Fibroblast of skin of right biceps (primary cell): ENCODE measurements at places on chromosomes 5 and 9.

GRCh38 chr5:157596487-157596886 is 20.9 kb upstream of the ADAM19 start:
- no peak for DNase-seq

- DNase-seq = peak; percentile 82
These were observed 113.4 kb downstream of the PAPPA start for GRCh38 chr9:116267021-116267420.

DNA sequence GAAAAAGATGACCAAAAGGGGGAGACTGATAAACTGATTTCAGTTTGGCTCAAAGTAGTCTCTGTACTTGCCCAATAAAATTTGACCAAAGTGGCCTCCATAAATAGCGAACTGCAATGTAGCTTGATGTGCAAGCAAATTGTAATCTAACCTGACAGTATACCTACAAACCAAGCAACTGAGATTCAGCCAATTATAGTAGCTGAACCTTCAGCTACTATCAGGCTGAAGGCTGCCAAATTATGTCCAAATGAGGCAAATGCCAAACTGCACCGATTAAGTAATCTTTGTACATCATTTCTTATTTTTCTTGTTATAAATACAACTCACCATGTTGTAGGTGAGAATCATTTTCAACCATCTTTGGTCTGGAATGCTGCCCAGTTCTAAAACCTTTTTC is 390.6 kb downstream of the CDH9 start:
- DNase-seq = no peak

DNA sequence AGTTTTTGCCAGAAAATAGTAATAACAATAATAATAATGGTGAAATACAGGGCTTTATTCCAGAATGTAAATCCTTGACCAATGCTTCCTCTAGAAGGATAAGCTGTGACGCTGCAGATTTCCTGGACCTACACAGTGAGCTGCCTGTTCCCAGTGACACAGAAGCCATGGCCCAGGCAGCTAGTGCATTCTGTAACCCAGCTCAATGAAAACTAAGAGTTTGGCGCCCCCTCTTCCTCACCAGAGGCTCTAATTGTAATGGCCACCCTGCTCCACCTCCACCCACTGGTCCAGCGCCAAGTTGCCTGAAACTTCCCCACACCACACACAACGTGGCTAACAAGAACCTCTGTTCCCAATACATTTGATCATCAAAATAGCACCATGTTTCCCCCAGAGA is 248.1 kb downstream of the CETN3 start:
- peak; percentile 49 for DNase-seq

GRCh38 chr9:117043159-117043558 is 356.1 kb downstream of the TRIM32 start:
- DNase-seq = no peak

DNA sequence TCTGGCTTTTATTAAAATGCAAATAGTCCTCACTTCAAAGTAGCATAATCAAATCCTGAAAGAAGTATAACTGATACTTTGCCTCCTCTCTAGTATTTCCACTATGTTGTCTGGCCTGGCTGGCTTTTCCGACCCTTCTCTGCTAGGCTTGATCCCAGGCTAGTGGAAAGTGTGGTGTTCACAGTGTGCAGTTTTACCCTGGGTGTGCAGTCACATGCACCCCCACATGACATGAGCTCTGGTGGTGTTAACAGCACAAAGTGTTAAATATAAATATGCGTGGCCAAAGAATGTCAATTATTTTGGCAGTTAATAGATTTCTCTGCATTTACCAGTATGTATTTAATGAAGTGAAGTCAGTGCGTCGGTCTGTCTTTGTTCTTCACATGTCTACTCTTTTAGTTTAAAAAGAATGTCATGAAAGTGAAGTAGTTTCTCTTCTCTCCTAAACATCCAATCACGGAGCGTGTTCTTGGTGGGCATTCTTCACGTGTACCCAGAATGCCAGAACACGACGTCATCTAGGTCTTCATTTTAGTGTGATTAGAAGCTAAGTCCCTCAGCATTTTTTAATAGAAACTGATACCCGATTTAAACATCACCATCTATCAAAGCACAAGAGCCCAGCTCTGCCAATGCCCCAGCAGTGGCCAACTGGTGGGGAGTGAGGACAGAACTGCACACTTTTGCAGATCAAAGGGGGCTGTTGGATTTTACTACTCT is 286.4 kb downstream of the FANCC start:
- DNase-seq = no peak

DNA sequence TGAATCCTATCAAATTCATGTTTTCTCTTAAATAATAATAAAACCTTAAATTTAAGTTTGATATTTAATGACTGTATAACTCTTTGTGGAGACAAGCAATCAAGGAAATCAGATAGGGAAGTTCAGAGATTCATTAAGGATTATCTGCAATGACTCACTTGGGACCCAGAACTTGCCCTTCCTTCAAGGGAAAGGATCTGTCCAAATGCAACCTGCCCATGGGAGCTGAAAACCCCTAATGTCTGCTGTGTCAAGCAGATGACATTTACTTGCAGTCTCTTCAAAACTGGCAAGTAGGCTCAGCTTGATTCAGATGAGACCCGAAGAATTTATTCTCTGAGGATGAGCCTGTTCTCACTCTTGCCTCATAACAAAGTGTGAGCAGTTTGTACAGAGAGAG is 1577.6 kb downstream of the EFNA5 start:
- DNase-seq = no peak

DNA sequence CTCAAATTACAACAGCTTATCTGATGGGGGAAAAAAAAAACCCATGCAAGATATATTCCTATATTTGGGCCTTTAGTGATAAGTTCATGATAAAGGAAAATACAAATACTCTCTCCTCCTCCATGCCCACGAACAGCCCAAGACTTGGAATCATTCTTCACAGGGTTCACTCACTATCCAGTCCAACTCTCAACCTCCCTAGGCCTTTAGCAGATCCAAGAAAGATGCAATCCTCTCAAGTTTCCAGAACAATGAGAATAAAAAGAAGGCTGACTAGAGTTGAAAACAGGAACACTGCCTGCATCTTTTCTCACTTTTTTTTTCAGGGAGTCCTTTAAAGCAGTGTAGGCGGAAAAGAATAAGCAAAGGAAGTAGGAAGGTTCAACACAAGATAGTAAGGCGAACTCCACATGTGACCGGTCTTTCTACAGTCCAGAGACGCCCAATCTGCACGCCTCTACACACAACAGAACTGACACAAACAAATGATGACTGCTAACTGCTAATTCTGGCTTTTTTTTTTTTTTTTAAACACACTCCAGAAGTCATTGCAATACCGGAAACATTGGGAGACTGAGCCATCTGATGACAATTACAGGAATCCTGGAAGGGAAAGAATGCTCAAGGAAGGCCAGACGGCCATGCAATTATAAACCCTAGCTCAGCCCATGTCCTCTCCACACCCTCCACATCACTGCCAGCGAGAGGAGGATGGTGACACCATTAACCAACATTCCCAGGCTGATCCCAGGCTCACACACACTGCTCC is 75.4 kb downstream of the BNC2 start:
- peak; percentile 97 for DNase-seq

DNA sequence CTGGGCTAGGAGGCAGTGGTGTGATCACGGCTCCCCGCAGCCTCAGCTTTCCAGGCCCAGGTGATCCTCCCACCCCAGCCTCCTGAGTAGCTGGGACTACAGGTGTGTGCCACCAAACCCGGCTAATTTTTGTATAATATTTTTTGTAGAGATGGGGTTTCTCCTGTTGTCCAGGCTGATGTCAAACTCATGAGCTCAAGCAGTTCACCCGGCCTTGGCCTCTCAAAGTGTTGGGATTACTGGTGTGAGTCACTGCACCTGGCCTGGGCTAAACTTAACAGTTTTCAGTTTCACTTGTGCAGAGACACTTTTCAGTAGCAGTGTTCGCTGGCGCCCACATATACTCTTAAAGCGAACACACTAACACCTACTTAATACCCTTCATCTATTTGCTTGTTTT is 205.6 kb upstream of the ZNF608 start:
- no peak for DNase-seq

DNA sequence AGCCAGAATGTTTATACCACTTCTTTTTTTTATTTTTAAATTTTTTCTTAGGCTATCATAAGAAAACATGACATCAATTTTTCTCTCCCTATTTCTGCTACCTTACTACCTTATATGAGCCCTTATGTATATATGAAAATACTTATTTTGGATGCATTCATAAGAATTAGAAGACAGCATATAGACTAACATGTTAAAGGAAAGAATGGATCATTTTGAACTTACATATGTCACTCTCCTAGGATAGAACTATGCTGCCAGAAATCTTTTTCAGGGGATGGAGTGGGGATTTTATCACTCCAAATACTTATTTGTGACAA is 51.8 kb downstream of the SNX24 start:
- DNase-seq = no peak

- no peak for DNase-seq
These were observed 13.9 kb downstream of the PRRC2B start for GRCh38 chr9:131407717-131408195.

GRCh38 chr9:111152614-111153406 is 114.5 kb upstream of the LPAR1 start:
- DNase-seq = no peak
